Cortex of kidney (tissue), 1 donor: ENCODE measurements at places on chromosomes 7 and 10.

GRCh38 chr10:23439452-23439960 is 631 bp downstream of the OTUD1 start:
- DNase-seq, result peak; percentile 21

GRCh38 chr10:112912410-112912928 is 37.6 kb upstream of the TCF7L2 start:
- DNase-seq, result no peak

GRCh38 chr10:49508249-49508648 is 30.7 kb downstream of the ERCC6 start:
- no peak for DNase-seq

DNA sequence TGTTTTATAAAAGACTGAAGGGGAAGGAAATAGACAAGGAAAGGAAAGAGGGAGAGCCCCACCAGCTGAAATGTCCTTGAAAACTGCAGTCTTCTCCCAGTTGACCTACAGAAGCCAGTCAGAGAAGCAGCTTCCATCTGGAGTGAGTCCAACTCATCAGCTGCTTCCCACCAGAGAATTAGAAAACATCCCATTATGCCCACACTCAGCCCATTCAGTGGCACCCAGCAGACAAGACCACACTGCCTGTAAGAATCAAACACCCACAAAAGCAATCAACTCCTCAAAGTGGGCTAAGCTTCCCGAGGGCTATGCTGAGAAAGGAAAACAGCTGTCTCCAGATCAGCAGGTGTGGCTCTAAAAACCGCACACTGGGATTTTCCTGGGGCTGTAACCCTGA is 29.6 kb upstream of the TMEM213 start:
- DNase-seq, result no peak

DNA sequence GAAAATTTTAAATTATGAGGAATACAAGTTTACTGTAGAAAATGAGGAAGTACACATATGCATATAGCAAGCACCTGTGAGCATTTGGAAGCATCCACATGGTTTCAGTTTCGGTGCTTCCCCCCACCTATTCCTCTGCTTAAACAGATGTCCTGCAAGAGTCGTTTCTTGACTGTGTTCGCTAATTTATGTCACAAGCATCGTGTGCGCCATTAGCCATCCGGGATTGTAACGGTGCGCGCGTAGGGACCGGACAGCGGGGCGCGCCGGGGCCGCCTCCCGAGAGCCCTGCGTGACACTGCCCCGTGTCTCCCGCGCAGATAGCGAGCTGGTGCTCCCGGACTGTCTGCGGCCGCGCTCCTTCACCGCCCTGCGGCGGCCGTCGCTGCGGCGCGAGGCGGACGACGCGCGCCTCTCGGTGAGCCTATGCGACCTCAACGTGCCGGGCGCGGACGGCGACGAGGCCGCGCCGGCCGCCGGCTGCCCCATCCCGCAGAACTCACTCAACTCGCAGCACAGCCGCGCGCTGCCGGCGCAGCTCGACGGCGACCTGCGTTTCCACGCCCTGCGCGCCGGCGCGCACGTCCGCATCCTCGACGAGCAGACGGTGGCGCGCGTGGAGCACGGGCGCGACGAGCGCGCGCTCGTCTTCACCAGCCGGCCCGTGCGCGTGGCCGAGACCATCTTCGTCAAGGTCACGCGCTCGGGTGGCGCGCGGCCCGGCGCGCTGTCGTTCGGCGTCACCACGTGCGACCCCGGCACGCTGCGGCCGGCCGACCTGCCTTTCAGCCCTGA is 90.9 kb downstream of the NEURL1 start:
- no peak for DNase-seq

DNA sequence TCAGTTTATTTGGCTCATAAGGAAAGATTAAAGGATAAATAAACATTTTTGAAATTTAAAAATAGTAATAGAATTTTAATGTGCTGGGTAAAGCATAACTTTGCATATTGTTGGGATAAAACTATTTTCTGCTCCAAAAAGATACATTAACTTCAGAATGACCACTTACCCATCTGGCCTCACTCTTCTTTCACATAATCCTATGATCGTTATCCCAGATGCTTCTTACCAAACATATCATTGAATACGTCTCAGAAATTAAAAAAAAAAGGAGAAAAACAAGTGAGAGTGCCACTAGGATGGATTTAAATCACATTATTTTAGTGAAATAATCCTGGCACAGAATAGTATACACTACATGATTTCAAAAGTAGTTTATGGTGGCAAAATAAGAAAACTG is 677.5 kb upstream of the ZWINT start:
- DNase-seq, result no peak

- DNase-seq, result no peak
Measured at GRCh38 chr7:7489546-7489945, 46.1 kb downstream of the COL28A1 start.

GRCh38 chr7:122064971-122065370 is 79.1 kb downstream of the AASS start:
- no peak for DNase-seq

DNA sequence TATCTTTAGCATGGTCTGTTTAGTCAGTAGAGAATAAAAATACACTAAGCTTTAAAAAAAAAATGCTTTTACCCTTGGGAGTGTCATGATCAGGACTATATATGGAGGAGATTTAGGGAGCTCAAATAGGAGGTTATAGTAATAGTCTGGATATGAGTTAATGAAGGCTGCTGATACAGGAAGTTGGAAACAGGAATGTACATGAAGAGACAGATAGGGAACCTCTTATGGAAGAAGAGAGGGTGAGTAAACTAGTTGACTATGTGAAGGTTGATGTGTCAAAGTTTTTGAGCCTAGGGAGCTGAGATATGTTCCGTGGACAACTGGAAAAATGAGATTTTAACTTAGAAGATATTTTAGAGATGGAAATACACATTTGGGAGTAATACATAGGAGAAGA is 472.0 kb upstream of the FZD8 start:
- no peak for DNase-seq

DNA sequence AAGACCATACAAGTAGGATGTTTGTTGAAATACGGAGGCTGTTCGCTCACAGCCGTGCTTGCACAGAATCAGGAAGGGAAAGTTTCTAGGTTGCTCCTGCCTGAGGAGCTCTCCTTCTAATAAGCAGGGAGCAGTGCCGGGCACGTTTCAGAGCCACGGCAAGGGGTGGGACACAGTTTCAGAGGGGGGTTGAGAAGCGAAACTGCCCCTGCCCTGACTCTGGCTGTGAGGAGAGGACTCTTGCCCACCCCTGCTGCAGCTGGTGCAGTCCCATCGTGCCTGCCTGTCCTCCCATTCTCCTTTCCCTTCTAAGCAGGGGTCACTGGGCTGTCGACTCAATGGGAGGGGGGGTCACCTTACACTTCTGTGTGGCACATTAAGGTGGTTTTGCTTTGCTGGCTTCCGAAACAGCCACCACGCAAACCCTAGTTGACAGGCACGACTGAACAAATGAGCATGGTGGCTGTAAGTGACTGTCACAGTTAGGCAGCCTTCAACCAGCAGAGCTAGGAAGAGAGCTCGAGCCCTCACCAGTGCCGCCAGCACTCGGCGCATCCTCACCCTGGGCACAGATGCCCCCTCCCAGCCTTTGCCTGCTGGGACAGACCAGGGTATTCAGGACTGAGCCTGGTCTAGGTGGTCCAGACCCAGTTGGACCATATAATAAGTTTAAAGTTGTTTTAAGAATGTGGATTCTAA is 37.5 kb downstream of the ZNF467 start:
- no peak for DNase-seq

DNA sequence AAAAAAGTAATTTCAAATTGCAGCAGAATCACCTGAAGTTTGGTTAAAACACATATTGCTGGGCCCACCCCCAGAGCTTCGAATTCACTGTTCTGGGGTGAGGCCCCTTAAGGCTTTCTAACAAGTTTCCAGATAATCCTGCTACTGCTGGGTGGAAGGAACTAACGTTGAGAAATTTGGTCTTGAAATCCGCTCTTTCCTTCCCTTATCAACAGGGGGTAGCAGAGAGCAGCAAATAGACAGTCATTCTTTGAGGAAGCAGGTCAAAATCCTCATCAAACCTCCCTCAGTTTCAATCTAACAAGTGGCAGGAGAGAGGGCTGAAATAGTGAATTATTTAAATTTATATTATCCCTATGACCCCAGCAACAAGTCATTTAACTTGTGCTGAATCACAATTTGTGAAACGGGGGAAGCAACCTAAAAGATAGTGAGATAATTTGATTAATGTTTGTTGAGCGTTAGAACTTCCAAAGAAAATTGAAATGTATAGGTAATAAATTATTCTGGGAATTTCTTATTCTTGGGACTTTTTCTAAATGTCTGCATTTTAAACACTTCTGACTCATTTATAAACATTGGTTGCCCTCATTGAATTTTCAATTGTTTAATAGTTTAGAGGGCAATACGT is 21.7 kb upstream of the MALSU1 start:
- no peak for DNase-seq

DNA sequence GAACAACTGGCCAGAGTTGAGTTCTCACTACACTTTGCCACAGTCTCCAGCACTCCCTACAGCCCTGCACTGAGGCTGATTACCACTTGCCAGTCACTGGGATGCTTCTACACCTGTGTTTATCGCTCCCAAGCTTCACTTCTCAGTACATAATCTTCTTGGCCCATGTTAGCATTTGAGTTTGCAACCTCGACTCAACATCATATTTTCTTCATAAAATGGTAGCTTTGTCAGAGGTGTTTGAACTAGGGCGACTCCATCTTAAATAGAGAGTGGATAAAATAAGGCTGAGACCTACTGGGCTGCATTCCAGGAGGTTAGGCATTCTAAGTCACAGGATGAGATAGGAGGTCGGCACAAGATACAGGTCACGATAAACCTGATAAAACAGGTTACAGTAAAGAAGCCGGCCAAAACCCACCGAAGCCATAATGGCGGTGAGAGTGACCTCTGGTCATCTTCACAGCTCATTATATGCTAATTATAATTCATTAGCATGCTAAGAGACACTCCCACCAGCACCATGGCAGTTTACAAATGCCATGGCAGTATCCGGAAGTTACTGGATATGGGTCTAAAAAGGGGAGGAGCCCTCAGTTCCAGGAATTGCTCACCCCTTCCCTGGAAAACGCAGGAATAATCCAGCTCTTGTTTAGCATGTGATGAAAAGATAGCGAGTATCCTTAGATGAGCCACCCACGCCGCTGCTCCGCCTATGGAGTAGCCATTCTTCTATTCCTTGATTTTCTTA is 105.8 kb upstream of the KLF6 start:
- DNase-seq, result no peak

DNA sequence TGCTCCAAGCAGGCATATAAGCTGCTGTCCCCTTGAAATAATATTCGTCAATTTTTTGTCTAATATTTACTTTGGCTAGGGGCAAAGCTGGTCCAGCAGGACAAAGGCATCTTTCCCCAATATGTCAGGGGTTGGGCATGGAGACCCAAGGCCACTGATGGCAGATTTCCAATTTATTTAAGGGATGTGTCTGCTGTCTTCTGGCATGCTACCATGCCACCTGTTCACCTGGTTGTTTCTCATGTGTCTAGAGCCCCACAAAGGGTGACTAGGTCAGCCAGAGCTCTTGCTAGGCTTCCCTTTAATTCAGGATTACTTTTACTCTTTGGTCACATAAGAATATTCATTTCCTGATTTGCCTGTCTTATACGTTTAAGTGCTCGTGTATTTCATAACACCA is 22.1 kb upstream of the SYPL1 start:
- DNase-seq, result no peak

DNA sequence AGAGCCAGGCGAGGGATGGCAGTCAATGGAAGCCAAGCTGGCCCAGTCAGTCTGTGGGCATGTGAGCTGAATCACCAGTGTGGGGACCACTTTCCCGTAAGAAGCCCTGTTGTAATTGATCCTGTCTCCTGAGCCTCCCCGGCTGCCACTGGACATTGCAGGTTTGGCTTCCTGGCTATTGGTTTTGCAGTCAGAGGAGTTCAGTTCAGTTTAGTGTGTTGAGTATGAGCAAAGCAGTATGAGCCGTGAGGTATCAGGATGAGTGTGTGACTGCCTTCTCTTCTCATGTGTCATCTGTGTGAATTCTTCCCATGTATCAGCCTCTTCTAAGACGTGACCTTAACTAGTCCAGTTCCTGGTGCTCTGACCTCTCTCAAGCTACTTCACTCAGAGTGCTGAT is 227.4 kb downstream of the PRKG1 start:
- DNase-seq, result no peak

GRCh38 chr7:72538147-72538546 is 126.0 kb upstream of the CALN1 start:
- no peak for DNase-seq

GRCh38 chr10:58909881-58910280 is 266.6 kb upstream of the PHYHIPL start:
- no peak for DNase-seq

DNA sequence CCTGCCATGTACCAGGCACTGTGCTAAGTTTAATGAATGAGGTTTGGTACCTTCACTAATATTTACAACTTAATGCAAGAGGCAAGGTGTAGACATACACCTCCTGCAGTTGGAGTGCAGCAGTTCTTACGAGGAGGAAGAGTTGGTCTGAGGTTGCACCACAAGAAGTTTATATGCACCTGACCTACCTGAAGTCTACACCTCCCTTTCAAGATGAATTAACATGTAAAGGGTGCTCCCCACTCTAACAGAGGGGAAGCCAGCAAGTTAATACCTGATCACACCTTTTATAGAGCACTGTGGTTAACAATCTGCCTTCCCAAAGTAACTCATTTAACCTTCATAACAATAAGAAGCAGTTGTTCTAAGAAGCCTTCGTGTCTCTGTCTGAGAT is 120.0 kb downstream of the LYZL1 start:
- DNase-seq, result no peak

GRCh38 chr7:3430588-3430987 is 129.5 kb downstream of the SDK1 start:
- DNase-seq, result no peak

GRCh38 chr7:121480058-121480457 is 84.0 kb upstream of the FAM3C start:
- no peak for DNase-seq

GRCh38 chr10:5317547-5318107 is 47.1 kb upstream of the UCN3 start:
- no peak for DNase-seq

DNA sequence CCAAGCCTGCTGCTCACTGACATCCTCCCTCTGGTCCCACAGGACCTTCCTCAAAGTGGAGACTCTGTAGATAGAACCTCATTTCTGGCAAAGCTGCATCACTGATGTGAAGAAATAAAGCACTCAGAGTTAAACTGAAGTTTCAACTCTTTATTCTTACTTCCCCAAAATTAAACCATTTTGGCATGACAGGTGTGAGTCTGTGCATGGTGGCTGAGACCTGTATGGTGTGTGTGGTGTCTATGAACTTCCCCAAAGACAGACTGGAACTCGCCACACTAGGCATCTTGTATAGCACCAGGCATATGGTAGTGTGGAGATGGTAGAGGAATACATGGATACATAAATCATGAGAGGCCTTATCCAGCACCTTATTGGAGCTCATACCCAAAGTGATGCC is 6.6 kb upstream of the WDFY4 start:
- DNase-seq, result no peak
